T-helper 2 cell (primary cell): ENCODE measurements at places on chromosomes 7 and 10.
A peak's percentile ranks its signal among the peaks of the same experiment; 100 is the strongest.

DNA sequence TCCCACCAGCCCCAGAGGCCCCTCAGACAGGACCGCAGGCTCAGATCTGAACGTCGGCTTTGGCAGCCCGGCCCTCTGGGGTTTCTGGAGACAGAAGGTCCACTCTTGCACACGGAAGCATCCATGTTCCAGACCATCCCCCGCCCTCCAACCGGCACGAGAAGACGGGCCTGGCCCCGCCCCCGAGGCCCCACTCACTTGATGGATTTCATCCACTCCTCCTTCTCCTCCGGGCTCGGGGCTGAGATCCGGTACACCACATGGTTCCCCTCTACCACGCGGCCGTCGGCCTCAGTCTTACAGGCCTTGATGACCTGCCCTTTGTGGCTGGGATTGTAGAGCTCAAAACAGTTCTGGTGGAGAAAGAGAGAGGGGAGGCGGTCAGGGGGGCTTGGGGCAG is 107.3 kb downstream of the CYTH3 start:
- DNase-seq: no peak

- no peak for DNase-seq
Observed at GRCh38 chr7:47677093-47677492, 95.2 kb upstream of the TNS3 start.

- no peak for DNase-seq
Observed at GRCh38 chr7:106110885-106111654, 1.0 kb downstream of the SYPL1 start.

GRCh38 chr10:69480068-69480412 is 28.8 kb downstream of the TSPAN15 start:
- DNase-seq: no peak

DNA sequence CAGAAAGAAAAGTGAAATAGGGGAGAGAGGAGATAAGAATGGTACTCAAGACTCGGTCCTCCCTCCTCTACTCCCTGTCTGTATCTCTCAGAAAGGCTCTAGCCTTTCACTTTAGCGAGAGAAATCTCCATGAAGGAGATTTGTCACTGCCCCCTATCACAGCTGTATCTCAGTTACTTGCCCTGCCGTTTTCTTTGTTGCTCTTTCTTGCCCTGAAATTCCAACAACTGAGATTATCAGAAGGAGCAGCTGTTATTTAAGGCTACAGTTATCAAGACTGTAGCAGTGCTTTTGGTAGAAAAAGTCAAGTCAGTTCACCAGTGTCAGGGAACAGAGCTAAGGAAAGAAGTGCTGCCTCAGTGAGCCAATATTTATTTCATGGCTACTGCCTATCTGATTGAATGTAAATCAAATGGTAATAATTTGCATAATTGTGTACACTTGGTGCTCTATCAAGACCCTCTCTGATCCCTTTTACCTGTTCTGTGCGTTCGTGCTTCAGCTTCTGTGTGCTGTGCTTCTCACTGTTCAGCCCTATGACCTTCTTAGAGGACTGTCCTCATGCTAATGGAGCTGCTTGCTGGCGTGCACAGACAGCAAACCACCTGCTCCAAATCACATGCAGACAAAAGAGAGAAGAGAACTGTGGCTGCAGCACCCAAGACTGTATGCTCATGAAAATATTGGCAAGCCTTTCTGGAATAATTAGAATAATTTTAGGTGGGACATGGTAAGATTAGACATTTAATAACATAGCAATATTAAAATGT is 180.2 kb upstream of the FAM3C start:
- DNase-seq: no peak

DNA sequence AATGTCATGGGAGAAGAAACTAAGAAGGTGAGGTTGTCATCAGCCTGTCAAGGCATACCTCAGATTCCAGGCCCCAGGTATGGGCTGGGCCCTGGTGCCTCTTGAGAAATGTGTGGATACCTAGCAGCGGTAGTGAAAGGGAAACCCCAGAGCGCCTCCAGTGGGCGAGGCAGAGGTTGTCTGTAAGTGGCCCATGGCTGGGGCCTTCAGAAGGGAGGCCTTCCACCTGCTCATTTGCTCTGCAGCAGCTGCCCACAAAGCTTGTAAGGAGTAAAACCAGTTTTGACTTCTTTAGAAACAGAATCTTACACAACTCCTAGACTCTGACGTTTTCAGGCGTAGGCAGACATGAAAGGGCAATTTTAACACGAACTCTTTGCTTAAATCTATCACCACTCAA is 509.9 kb downstream of the PARD3 start:
- DNase-seq: no peak

DNA sequence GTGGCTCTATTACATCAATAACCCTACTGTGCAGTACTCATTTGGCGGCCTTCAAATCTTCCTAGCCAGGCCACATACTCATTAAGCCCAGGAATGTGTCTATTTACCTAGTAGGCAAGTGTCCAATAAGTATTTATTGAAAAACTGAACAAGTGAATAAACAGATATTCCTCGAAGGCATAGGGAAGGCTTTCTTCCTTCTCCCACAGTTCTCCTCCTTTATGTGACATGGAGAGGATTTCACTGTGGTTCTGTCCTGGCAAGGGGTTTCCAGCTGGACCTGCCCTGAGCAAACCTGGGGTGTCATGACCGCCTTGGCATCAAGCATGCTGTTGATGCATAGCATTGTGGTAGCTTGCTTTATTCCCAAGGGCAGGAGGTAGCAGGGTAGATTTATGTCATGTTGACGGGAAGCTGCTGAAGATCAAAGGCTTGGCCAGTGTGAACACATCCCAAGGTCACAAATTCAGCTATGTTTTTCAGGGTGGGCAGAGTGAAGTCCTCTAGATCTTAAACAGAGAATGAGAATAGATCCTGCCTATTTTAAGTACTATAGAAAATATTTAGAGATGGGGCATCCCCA is 195.1 kb downstream of the INHBA start:
- no peak for DNase-seq

DNA sequence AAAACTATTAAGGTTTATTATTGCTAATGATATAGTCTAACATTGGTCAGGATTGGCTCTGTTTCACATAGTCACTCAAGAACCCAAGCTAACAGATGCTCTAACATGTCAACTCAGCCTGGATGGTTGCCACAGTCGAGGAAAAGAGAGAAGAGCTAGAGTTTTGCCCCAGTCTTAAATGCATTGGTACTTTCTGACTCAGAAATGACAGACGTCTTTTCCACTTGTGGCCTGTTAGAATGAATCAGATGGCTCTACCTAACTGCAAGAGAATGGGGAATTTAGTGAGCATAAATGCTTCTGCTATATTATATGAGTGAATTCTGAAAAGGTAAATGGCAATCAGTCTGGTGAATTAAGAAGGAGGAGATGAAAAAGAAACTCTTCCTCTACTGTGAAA is 13.9 kb downstream of the HECTD2 start:
- no peak for DNase-seq

DNA sequence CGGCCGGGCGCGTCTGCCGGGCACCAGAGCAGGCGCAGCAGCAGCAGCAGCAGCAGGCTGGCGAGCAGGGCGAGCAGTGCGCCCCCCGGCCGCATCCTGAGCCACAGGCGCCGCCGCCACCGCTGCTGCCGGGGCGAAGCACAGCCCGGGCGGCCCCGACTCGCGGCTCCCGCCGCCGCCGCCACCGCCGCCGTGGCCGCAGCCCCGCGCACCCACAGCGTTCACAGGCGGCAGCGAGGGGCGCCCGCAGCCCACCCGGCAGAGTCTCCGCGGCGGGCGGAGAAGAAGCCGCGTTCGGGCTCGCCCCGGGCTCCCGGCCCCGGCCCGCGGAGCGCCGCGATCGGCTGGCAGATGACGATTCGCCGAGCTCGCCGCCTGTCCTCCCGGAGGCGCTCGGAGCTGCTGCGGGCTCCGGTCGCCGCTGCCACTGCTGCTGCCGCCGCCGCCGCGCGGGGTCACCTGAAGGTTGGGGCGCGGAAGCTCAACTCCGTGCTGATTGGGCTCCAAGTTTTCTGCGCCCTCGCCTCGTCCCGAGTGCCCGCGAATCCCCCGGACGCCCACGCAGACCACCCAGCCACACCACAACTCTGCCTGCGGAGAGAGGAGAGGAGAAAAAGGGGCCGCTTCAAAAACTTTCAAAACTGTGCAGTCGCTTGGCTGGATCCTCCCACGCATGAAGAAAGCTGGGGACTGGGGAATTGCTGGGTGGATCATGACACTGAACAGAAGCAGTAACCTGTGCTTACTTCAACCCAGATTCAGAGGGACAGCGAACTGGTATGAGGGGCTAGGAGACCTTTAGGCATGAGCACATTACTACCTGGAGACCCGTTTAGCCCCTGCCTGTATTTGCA is at the start of gene ST8SIA6:
ST8SIA6 (minus strand) TSS at position 435 of the 854 bp plus-strand sequence; CDS start at position 95, 340 bp downstream.
- DNase-seq: peak; percentile 24

DNA sequence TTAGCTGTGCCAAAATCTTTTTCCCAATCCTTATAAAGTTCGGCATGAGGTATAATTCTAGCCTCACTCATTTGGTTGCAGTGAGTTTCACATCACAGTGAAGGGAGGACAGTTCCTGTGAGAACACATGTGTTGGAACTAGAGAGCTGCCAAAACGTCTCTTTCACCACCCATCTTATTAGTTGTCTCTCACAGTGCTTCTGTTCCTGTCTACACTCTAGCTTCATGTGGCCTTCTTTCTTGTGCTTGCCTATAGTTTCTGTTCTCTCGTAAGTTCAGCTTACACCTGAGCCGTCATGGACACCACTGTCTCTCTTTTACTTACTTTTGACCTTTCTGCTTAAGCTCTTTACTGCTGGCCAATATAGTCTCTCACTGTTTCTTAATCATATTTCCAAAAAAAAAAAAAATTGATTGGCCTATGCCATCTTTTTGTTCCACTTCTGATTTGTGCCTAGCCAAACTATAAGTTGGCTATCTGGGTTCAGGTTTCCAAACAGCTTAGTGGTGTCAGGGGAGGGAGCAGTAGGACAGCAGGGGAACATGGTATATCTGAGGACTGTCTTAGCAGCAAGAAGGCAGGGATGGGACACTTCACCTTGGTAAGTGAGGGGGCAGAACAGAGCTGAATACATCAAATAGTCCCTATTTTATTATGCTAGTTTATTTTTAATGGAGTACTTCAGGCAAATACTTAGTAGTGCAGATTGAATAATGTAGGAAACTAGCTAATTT is 38.0 kb downstream of the ZNRF2 start:
- DNase-seq: peak; percentile 80
